ENCODE measurements at places on chromosomes 16 and 17.

- DNase-seq, result no peak
Observed at GRCh38 chr16:65909310-65910050, 457.0 kb upstream of the CDH5 start.

GRCh38 chr16:80612461-80613017, 71.7 kb downstream of the DYNLRB2 start:
- no peak for DNase-seq

- no peak for DNase-seq
Observed at GRCh38 chr17:75807861-75808260, 23.3 kb downstream of the UNK start.

- DNase-seq, result no peak
Observed at GRCh38 chr16:12188935-12189249, 212.4 kb downstream of the SNX29 start.

GRCh38 chr16:84648595-84649510, 542 bp downstream of the KLHL36 start:
- no peak for DNase-seq

- DNase-seq, result no peak
Observed at GRCh38 chr16:66904846-66905632, 13.6 kb downstream of the CDH16 start.

All from omental fat pad (tissue), 4 donors.